SHP77 treated with DMSO at 0.1 percent for 48 hours (cell line): ENCODE measurements at places on chromosomes 7 and 10.
A peak's percentile ranks its signal among the peaks of the same experiment; 100 is the strongest.

GRCh38 chr10:100357059-100357858 is 10.2 kb downstream of the SCD start:
- DNase-seq: no peak

- DNase-seq: no peak
These were observed 12.5 kb downstream of the ITPRIP start for GRCh38 chr10:104325436-104326435.

GRCh38 chr10:111933937-111934336 is 249.6 kb downstream of the GPAM start:
- no peak for DNase-seq

GRCh38 chr7:45176091-45176490 is 18.5 kb downstream of the RAMP3 start:
- DNase-seq: no peak

DNA sequence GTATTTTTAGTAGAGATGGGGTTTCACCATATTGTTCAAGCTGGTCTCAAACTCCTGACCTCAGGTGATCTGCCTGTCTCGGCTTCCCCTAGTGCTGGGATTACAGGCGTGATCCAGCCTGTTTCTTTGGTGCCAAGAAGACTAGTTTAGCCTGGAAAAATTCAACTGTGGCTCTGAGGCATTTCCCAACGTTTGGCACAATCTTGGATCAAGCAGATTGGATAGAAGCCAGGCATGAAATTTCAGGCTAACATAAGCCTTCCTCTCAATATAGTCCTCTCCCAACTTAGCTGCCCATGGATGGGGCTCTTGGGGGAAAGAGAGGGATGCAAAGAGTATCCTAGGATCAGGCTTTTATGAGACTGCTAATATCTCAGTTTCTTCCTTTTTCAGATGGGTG is 53.8 kb downstream of the APBB1IP start:
- DNase-seq: no peak

- no peak for DNase-seq
These were observed 114.9 kb downstream of the OAT start for GRCh38 chr10:124303662-124304418.

- DNase-seq: no peak
These were observed 254.1 kb upstream of the IGFBP3 start for GRCh38 chr7:46175221-46175620.

GRCh38 chr7:116150588-116150987 is 59.8 kb upstream of the TES start:
- no peak for DNase-seq

DNA sequence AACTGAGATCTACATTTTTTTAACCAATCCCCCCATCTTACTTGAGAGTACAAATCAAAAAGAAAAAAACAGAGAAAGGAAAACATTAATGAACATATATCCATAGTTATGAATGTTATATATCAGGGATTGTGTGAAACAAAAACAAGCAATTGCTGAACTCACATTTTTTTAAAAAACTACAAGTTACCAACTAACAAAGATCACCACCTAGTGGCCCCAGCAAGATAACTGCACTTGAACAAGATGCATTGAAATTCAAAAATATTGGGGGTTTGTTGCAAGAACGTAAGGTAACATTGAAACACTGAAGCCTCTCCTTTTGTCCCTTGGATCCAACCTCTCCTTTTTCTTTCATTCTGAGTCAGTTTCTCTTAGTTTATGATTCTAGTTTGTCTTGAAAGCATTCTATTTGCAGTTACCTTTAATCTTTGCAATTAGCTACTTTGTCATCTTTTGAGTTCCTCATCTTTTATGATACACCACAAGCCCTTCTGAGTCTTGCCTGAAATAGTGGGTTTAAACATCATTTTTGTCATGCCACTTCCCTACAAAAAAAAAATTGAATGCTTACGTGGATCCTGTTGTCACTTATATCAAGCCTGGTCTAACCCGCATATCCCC is 87.3 kb upstream of the TES start:
- no peak for DNase-seq

DNA sequence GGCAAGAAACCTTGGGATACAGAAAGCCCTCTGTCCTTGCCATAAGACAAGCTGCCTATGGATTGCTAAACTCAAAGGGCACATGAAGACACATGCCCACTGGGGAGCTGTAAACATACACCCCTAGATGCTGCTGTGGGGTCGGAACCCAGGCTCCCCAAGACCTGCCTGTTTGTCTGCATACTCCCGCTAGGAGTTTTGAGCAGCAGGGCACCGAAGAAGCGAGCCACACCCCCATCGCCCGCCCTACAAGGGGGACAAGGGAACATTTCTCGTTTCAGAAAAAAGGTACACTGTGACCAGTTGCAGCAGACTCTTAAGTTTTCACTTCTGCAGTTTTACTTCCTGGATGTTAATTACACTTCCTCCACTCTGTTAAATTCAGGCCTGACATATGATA is 680.2 kb upstream of the GHITM start:
- no peak for DNase-seq

- no peak for DNase-seq
These were observed 94.9 kb upstream of the DLX6 start for GRCh38 chr7:96910486-96910885.

DNA sequence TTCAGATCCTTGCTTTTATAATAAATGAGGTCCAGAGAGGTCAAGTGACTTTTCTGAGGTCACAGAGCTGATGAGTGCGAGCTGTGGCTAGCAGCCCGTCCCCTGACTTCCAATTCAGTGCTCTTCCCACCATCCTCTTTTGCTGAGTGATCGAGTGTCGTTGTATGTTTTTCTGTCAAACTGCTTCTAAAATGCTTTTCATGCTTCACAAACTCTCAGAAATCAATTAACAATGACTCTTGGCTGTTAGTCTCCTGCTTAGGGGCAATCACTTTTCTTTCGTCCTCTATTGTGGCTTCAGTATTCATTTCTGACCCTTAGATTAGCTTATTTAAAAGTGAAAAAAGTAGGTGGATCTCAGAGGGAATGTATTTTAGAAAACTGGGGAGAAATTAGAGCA is 423.7 kb downstream of the DPP6 start:
- DNase-seq: no peak

GRCh38 chr7:28738412-28738811 is 219.7 kb downstream of the TRIL start:
- DNase-seq: no peak

- no peak for DNase-seq
These were observed 84.1 kb upstream of the PRR15 start for GRCh38 chr7:29479301-29480200.

DNA sequence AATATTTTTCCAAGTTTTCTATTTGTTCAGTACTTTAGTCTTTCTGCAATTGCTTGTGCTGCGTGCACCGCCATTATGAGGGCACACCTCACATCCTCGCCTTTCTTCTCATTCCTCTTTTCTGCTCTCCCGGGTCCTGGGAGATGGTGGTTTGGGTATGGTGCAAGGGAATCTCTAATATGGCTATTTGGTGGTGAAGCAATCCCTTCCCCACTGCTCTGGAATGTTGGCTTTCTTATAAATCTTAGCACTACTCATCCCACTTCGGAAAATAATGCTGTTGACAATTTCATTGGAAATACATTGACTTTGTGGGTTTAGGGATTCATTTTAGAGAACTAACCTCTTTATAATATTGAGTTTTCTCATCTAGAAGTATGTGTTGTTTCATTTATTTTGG is 1.9 kb upstream of the GCK start:
- no peak for DNase-seq

GRCh38 chr10:59387951-59388670 is 25.8 kb upstream of the FAM13C start:
- no peak for DNase-seq

DNA sequence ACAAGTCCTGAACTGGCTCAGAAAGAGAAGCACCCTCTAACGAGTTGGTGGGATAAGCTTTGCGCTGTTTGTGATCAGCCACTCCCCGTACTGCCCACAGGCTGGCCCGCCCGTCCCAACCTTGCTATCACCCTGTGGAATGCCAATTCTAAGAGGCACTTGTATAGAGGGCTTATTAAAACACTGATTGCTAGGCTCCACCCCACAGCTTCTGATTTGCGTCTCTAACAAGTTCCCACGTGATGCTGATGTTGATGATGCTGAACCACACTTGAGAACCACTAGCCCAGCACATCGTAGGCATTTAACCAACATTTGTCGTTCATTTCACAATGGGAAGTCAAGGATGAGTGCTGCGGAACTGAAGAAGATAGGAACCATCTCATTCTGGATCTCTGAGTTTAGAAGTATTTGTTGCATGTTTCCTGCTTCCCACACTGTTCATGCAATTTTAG is 12.7 kb upstream of the GSAP start:
- DNase-seq: no peak

- peak; percentile 44 for DNase-seq
These were observed 86.2 kb upstream of the PPIF start for GRCh38 chr10:79260811-79261740.

DNA sequence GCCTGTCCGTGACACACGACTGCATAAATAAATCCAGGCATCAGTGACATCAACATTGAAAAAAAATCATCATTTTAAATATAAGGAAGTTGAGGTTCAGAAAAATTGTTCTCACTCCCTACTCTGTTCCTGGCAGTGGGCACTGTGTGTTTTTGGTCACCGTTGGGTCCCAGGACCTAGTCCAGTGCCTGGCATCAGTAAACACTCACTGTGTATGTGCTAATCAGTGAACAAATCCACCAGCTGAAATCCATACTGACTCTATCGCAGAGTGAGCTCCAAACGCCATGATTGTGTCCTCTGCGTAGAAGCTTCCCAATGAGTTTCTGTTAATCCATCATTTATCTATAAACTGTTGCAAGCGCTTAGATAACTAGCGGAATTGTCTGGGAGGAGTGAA is 41.2 kb downstream of the ITIH2 start:
- DNase-seq: no peak

DNA sequence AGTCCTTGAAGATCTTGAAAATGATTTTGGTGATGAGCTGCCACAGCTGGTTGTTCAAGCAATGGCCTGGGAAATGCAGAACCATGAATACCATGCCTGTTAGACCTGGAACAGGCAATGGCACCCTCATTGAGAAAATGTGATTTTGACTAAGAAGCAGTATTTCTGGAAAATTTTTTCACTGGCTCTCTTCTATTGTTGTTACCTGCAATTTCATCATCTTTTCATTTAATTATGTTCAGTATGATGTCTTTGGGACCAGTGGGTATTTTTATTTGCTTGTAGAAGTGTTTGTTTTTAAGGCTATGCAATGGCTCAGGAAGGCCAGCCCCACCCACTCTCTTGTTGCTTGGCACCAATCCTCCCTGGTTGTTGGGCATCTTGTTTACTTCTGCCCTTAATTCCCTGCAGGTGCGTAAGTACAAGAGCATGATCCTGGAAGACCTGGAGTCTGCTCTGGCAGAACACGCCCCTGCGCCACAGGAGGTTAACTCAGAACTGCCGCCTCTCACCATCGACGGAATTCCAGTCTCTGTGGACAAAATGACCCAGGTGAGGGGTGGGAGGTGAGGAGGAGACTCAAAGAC is 78.6 kb downstream of the NRF1 start:
- DNase-seq: no peak

DNA sequence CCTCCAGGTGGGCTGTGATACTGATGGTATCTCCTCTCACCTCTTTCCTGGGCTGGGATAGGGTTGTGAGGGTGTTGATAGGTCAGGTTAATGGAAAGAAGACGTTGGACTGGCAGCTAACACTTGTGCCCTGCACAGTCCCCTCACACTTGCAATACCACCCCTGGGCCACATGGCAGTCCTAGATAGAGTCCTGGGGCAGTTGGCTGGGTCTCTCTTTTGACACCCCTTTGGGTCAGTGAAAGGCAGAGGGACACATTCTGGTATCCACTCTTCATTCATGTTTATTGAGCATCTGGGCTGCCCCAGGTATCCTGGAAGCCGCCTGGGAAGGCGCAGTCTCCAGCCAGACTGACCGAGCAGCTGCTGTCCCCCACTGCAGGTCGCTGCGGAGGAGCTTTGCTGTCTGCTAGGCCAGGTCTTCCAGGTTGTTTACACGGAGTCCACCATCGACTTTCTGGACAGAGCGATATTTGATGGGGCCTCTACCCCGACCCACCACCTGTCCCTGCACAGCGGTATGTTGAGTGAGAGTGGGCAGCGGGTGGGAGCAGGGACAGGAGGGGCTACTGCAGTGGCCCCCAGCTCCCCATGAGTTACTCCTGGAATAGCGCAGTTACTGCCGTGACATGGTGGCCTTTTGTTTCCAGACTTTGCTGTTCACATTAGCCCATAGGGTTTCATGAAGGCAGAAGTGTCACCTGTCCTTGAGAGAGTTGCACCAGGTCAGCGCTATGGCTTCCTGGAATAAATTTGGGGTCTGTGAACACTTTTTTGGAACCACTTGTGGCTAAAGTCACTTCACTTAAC is 19.1 kb downstream of the NACAD start:
- DNase-seq: no peak

DNA sequence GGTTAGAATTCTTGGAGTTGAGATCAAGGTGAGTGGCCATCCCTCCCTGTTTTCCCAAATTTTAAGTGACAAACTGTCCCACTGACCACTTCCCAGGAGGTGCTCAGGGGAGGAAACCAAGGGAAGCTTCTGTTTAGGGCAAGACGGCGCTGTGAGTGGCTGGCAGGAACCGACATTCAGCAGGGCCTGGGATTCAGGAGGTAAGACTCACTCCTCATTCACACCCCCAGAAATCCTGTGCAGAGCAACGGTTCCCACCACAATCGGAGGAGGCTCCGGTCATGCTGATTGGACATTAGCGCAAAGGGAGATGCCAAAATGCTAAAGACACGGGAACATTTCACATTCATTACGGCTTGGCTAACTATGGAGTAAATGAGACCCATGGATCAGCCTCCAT is 200.9 kb downstream of the GRID1 start:
- DNase-seq: no peak

GRCh38 chr10:97640868-97641811 is 669 bp downstream of the PI4K2A start:
- no peak for DNase-seq

DNA sequence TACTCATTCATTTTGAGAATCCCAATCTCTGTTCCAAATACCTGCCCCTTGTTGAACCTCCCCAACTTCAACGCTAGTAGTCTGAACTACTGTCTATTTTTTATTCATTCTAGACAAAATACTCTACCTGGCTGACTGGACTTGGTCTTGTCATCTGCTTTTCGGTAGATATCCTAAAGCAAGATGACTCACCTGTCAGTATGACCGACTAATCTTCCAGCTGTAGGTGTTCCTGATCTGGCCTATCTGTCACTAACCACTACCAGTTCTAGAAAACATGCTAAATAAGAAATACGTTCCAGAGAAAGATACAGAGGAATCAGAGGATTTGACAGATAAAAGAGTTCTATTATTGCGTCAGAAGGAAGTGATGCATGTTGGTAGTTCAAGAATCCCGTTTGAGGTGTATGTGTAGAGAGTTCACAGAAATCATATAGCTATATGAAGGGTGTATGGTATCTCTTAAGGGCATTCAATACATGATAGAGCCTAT is 81.1 kb downstream of the IDE start:
- no peak for DNase-seq

DNA sequence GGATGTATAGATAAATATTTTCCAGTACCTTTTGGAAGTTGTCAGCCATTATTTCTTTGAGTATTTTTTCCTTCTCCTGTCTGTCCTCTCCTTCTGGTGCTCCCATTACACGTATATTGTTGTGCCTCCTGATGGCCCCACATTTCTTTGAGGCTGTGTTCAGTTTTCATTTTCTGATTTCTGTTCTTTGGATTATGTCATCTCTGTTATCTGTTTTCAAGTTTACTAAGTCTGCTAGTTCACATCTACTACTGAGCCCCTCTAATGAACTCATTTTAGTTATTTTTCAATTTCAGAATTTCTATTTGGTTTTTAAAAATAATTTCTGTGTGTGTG is 16.3 kb downstream of the RBM33 start:
- no peak for DNase-seq
